Foreskin keratinocyte (primary cell): ENCODE measurements at places on chromosomes 5 and 9. TPM values are rescaled to one million over a fixed set of nuclear protein-coding genes. Genes with fewer than 3 reads are reported as not detected.
A peak's percentile ranks its signal among the peaks of the same experiment; 100 is the strongest.

- DNase-seq: no peak
Measured at GRCh38 chr5:42991404-42992087, 48.6 kb downstream of the ANXA2R start.

The SPINK4 gene
- not detected in 2 replicates for total RNA-seq

The IL17B gene
- total RNA-seq: not detected in 2 replicates

GRCh38 chr9:98896632-98897031, 47.1 kb upstream of the COL15A1 start:
- no peak for DNase-seq

DNA sequence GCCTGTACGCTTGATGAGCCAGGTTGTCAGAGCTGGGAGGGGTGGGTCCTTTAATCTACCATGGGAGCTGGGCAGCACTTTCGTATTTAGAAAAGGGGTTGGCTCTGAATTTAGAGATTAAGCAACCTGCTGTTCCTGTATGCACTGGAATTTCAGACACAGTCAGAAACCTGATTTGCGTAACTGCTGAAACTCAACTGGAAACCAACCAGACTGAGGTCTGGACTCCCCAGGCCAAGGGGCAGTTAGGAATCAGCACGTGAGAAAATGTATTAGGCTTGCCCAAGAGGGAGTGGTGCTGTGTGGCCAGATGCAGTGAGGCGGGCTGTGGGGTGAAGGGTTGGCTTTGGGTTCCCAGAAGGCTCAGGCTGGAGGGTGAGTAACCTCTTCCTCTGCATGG, 235.0 kb downstream of the GOLPH3 start:
- DNase-seq: no peak

GRCh38 chr5:90153031-90153430, 256.5 kb downstream of the CETN3 start:
- no peak for DNase-seq

DNA sequence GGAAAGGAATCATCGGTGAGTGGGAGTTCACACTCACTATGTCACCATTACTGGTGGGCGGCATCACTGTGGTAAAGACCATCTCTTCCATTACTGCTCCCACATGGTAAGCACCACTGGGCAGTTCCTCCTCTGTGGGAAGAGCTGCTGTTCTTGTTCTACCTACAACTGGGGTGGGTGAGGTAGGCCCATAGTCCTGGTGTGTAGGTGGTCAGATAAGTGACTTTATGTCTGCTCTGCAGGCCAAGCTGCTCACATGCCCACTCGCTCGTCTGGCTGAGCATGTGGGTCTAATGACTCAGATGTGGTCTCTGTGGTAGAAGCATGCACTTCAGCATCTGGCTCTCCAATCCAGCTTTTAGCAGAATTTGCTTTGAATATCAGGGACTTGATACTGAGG, 82.9 kb downstream of the TMEM215 start:
- no peak for DNase-seq

DNA sequence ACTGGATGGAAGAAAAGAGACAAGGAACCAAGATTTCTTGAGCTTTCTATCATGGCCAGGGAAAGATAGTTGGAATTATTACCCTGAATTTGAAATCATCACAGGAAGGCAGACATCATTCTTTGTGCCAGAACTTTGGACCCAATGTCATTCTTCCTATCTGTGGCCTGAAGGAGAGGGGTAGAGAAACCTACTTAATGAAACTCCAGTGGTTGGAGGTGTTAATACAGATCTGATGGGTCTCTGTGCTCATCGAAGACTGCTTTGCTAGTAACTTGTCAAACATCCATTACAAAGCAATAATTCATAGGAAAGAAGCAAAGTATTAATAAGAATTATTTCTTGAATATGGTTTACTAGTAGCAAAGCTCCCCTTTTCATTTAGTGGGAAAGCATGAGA, 26.9 kb downstream of the PRLR start:
- no peak for DNase-seq

GRCh38 chr5:160665460-160665859, 186.6 kb downstream of the ATP10B start:
- DNase-seq: no peak

- DNase-seq: no peak
Measured at GRCh38 chr5:144422018-144422727, 251.5 kb downstream of the KCTD16 start.

GRCh38 chr5:178542455-178542854, 47.7 kb downstream of the COL23A1 start:
- DNase-seq: no peak

The SPINK6 gene
- 0.61 and 1.1 TPM in 2 replicates for total RNA-seq

- DNase-seq: no peak
Measured at GRCh38 chr5:179852993-179853547, 5.5 kb downstream of the MRNIP start.

GRCh38 chr9:89470224-89470839, 27.6 kb downstream of the SEMA4D start:
- no peak for DNase-seq

The TNIP1 gene
- 128 and 133 TPM in 2 replicates for total RNA-seq

The LHX6 gene
- 0.11 and 0.44 TPM in 2 replicates for total RNA-seq

The ACOT12 gene
- not detected in 2 replicates for total RNA-seq

GRCh38 chr9:126283799-126284465, 42.7 kb upstream of the MVB12B start:
- DNase-seq: no peak

DNA sequence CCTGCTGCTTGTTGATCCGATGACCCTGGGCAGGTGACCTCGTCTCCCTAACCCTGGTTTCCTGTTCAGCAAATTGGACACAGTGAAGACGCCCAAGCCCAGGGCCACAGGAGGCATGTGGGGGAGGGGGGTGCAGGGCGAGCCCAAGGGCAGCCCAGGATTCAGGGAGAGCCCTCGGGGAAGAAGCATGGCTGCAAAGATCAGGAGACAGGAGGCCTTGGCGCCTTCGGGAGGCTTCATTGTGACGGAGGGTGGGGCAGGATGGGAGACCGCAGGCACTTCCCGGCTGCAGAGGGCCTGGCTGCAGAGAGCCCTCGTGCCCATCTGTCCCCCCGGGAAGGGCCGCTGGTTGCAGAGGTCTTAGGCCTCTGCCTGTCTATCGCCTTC, 6.2 kb downstream of the ASS1 start:
- no peak for DNase-seq

The SPIN1 gene
- 62.4 and 65.4 TPM in 2 replicates for total RNA-seq

DNA sequence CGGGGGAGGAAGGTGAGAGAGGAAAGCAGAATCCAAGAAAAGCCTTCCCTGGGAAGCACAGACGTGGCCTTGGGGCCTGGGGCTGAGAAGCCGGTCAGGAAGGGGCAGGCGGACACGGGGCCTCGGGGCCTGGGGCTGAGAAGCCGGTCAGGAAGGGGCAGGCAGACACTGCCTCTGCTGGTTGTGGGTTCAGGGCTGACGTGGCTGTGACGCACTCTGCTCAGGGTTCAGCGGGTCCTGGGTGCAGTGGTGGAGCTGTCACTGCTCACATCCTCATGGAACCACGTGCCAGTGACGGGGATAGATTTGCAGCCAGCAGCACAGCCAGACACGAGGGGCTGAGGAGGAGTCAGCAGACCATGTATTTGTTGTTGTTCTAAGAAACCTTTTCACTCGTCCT, 12.8 kb downstream of the PAEP start:
- DNase-seq: no peak

GRCh38 chr5:4258170-4258569, 662.5 kb downstream of the IRX1 start:
- peak; percentile 69 for DNase-seq

The OMD gene
- not detected in 2 replicates for total RNA-seq

The FOXI1 gene
- not detected in 2 replicates for total RNA-seq

The TSTD2 gene
- 11.1 and 11.7 TPM in 2 replicates for total RNA-seq

DNA sequence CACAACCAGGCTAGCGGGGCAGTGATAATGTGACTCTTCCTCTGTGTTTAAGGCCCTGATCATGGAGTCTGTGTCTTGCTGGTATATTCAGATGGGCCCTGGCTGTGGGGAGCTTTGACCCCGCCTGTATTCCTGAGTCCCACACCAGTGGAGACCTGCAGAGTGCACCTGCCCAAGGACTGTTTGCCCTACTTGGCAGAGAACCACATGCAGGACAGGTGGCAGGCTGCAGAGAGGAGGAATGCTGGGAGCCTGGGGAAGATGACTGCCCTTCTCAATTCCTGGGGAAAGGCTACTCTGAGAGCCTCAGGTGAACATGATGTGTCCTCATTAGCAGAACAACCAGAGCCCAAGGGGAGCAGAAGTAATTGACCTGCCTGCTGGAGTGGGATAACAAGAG, 36.2 kb downstream of the IARS1 start:
- no peak for DNase-seq

The UBE2QL1 gene
- total RNA-seq: not detected in 2 replicates

DNA sequence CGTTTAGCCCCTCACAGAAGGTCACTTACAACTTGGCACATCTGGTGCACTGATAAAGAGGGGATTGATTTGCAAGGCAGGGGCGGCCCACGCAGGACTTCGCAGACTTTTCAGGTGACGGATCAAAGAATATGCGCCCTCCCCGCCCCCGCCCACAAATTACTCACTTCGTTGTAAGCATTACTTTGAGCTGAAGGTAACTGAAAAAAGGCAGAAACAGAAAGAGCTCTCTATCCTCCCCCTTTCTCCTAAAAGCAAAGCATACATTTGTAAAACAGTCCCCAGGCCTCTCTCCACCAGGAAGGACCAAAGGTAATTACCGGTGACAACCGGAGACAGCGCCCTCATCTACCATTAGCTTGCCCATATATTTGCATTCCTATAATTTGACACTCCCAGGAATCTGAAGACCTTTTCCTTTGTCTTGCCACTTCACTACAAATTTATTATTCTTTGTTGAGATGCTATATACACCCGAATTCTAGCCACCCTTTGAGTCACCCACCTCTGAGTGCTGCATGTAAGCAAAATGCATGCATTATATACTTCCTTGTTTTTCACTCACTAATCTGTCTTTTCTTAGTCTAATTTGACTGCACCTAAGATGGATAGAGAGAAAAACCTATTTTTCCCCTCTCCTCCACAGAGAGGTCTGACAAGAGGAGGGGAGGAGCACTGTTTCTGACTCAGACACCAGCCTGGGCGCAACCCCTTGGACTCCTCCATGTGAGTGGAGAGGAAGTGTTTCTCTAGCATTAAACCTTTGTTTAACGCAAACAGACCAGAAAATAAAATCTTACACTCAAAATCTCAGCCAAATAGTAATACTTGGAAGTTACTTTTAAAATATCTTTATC, 74.7 kb upstream of the SPIN1 start:
- DNase-seq: no peak

DNA sequence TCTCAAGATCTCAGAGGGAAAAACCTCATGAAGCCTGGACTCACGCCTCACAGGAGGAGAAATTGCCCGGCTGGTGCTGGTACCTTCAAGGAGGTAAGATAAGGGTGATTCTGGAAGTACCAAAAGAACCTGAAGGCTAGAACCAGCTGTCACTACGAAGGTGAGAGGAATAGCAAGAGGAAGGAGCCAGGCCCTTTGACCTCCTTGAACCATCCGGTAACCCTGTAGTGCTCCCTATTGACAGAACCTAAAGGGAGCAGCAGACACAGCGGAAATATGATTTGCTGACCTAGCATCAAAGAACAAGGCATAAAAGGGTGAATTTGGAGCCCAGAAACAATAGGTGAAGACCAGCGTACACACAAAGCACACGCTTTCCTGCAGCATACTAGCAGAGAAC, 92.2 kb downstream of the DOCK8 start:
- DNase-seq: no peak

- DNase-seq: no peak
Measured at GRCh38 chr5:180467028-180467975, 26.9 kb upstream of the CNOT6 start.

GRCh38 chr9:120526534-120526933, 53.4 kb downstream of the CDK5RAP2 start:
- no peak for DNase-seq

GRCh38 chr5:8581047-8581446, 712.1 kb downstream of the MTRR start:
- no peak for DNase-seq

GRCh38 chr5:93189707-93190120, 391.3 kb downstream of the NR2F1-AS1 start:
- peak; percentile 99 for DNase-seq

DNA sequence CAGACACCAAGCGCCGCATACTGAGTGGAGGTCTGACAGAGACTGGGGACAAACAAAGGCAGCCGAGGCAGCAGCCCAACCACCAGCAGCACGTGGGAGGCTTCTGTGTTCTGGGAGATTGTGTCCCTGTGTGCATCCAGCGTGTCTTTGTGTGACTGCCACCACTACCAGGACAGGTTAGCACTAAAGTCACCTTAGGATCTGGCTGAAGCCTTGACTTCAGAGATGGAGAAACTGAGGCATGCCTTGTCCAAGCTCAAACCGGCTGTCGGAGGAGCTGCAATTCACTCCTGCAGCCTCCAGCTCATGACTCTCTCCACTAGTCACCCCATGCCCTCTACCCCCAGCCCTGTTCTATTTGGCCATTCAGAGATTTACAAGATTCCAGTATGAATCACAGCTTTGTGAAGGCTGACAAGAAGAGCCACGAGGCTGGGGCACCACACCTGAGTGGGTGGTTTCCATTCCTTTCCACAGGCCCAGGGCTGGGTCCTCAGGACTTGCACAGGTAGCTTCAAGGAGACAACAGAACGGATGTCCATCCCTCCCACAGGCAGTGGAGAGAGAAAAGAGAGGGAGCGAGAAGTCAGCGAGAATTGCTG, 69.3 kb downstream of the SHB start:
- DNase-seq: peak; percentile 65

DNA sequence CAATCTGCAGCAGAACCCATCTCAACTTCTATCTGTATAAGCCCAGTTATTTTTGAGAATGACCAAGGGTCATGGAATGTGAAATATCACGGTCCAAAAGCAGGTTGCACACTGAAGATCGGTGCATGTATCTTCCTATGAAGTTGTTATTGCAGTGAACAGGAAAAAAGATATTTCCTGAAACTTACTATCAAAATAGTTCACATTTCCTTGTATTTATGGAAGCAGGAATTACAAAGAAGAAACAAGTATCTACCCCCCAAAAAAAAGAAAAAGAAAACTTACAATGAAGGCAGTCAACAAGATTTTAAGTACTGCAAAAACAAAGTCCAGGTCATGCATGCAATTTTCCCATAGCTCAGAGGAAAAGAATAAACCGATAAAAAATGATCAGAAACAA, 70.0 kb downstream of the MPDZ start:
- no peak for DNase-seq

DNA sequence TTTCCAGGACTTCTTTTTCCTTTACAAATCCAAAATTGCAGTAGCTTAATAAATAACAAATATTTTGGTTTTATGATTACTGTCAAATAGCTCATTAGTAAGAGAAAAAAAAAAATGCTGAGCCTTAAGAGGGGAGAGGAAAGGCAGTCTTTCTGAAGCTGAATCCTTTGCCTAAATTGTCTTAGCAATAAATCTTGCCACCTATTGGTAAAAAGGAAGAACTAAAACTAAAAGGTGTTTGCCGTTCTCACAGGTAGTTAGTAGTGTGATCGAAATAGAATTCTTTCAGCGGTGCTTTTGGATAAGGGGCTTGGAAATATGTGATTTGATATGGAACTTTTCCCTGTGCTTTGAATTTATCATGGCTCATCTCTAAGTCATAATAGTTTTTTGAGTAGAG, 31.2 kb downstream of the PIK3R1 start:
- DNase-seq: no peak

The GABRA6 gene
- not detected in 2 replicates for total RNA-seq

DNA sequence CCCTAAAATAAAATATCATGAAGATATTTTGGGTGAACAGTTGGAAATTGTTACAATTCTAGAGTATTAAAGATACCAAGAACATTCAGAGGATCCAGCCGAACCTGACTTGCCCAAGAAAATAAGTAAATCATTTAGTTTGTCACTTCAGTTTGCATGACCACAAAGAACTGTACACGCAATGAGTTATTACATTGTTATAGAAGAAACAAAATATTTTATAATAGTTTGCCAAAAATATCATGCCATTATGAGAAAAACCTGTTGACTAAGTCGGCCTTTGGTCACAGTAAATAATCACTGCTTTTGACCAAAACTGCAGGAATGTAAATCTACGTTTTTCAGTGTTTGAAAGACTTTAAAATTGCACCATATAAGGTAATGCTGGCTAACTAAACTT, 27.9 kb downstream of the TRIO start:
- no peak for DNase-seq
